ENCODE measurements at places on chromosomes 3 and 15. TPM values are rescaled to one million over a fixed set of nuclear protein-coding genes. Genes with fewer than 3 reads are reported as not detected.

- peak; percentile 28 for DNase-seq
Observed at GRCh38 chr3:195573611-195574496, 9.9 kb downstream of the APOD start.

DNA sequence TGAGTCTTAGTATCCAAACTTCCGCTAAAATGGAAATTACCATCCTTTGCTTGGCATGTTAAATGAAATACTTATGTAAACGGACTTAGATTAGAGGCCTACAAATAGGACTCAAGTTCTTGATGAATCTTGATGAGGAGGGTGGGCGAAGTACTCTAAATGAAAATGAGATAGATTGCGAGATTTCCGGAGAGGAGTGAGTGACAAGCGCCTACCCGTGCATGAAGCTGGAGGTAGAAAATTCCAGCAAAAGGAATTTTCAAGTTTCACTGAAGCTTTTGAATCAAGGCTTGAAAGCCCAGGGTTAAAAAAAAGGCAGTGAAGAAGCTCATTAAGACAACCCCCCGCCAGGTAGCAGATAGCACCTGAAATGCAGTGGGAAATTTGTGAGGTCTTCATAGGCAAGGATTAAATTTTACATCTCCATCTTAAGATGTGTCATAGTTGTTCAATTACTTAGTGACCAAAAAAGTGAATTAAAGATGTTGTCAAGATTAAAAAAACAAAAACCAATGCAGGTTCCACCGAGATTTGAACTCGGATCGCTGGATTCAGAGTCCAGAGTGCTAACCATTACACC is 655 bp upstream of the RAB11A start:
- no peak for DNase-seq

DNA sequence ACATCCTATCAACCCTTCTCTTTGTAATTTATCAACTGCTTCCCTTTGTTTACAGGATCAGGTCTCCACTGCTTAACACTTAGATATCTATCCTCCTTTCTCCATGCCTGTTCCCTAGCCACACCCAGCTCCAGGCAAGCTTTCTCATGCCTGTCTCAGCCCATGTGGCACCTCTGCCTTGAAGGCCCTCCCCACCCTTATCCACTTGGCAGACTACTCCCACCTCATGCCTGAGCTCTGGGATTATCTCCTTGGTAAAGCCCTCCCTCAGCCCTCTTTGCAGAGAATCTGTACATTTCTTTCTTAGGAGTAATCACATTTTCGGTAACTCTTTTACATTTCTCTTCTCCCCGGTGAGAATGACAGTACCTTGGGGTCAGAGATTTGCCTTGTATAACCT is 96.0 kb downstream of the ATP1B3 start:
- DNase-seq, result no peak

DNA sequence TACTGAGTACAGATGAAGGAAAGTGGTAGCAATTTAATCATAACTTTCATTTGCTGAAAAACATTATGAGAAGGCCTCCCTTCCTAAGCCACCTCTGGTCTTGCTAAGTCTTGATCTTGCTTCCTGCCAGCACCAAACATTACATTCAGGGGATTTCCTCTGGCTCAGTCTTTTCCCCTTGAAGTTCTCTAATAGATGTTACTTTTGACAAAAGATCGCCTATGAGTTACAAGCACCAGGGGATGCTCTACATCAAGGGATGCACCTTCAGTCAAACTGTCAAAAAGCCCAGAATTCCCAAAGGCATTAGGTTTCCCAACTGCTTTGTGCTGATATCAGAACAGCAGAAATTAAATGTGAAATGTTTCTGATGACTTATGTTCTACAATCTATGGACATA is 47.3 kb downstream of the AQP9 start:
- DNase-seq, result no peak

The CYP8B1 gene
- not detected for total RNA-seq

The FMN1 gene
- 19.6 TPM for total RNA-seq

Measured in PC-9 (cell line).